ENCODE measurements at places on chromosomes 7 and 10.

DNA sequence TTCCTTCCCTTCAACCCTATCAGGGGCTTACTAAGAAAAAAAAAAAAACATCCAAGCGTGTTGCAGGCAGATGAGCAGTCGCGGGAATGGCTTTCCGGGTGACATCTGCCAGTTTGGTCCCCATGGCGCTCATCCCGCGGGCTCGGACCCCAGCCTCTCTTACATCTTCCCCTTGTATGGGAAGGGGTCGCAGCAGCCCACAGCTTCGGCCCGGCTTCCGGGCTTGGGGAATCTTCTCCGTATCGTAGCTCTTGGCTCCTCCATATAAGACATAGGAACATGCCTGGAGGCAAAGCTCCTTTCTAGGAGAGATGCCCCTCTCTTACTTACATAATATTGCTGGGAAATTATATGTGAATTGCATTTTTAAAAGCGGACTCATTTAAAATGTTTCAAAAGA, 99.5 kb downstream of the CUX1 start:
- DNase-seq = no peak

DNA sequence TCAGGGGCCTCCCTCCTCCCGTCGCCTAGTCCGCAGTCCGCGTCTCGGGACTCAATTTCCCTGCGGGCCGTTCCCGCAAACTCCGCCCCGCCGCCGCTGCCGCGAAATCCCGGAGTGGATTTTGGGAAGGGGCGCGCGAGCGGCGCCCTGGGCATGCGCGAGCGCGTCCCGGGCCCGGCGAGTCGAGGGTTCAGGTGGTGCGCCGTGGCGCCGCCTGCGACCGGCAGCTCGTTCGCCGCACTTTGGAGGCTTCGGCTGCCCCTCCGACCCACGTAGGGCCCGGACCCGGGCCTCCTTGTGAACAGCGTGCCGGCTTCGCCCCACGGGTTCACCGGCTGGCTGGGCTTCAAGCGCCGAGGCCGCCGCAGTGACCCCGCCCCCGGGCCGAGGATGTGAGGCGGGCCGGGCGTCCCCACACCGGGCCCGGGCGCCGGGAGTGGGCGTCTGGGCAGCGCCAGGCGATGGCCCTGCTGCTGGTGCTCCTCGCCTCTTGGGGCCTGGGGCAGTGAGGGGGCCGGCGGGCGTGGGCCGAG, at the start of gene PLEKHA8:
Gene PLEKHA8, plus strand, starts transcription at position 197 of the 533 bp plus-strand sequence. CDS start 351 bp downstream, outside the sequence.
- peak; percentile 89 for DNase-seq

GRCh38 chr10:132942101-132943057, at the start of gene CFAP46:
Gene CFAP46 (minus strand): TSS chr10:132942570. CDS start chr10:132942484, 86 bp downstream.
- peak; percentile 63 for DNase-seq

GRCh38 chr7:26081638-26082037, 70.4 kb upstream of the NFE2L3 start:
- no peak for DNase-seq

DNA sequence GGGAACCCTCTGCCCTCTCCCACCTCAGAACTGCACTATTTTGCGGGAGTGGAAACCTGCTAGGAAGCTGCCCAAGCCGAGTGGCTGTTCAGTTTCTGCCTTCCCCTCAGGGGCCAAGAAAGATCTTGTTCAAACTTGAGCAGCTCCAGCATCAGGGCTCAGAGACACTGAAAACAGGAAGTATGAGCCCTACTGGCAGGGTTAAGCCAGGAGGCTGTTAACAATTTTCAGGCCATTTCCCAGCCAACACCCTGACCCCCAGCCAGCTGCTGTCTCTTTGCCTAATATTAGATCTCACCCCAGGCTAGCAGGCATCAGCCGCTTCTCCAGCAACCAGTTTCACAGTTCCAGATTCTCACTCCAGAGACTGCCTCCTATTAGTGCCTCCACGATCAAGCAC, 9.2 kb downstream of the PLAU start:
- no peak for DNase-seq

DNA sequence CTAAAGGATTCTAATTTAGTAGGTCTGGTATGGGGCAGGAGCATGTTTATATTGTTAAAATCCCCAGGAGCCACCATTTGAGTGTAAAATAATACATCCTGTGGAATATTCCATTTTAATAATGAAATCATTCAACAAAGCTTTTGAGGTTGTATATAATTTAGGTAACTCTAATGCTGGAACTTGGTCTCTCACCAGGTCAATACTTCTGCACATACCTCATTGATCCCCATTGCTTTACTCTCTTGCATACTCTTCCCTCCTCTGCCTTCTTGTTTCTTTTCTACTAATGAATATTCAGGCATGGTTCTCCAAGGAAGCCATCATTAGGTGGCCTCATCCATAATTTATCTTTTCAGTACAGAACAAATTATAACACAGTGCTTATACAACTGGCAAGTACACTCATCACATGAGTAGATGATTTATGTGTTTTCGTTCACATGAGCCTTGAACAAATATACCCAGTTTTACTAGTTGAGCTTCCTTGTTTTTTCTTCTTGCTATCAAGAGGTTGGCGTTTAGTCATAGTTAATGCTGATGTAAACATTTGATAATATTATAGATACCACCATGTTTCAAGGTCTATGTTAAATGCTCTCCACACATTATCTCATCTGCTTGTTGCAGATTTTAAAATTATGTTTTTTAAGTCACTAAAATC, 7.2 kb downstream of the PALS2 start:
- DNase-seq = no peak

- no peak for DNase-seq
These were observed 101.9 kb upstream of the LAMB4 start for GRCh38 chr7:108232076-108232475.

GRCh38 chr10:91953600-91954160, 30.1 kb downstream of the BTAF1 start:
- no peak for DNase-seq

GRCh38 chr10:29600821-29601220, 34.0 kb downstream of the SVIL start:
- no peak for DNase-seq
